Activated T-cell treated with anti-CD3 and anti-CD28 coated beads for 24 hours (primary cell): ENCODE measurements at places on chromosomes 3 and 15.
A peak's percentile ranks its signal among the peaks of the same experiment; 100 is the strongest.

DNA sequence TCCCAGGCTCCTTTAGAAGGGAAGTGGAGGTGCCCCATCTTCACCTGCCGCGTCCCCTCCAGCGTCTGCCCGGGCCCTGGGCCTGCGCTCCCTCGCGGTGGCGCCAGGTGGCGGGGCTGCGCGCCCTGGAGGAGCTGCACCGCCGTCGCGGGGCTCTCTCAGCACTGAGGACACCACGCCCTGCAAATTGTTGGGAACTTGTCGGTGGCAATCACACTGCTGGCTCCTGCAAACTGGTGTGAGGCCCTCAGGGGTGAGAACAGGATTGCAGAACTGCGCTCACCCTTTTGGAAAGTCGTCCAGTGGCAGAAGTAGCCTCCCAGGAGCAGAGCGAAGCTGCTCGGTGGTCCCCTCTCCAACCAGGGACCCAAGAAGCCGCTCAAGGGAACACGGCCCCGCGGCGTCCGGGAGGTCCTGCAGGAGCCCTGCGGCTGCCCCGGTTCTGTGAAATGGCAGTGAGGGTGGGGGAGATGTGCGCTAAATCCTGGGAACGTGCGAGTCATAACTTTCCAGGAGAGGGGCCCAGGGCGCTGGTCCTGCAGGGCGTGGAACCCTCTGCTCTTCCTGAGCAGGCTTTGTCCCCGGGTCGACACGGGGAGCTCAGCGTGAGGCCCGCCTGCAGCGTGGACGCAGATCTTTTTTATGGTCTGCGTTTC, 995 bp upstream of the LRRK1 start:
- DNase-seq = peak; percentile 68

DNA sequence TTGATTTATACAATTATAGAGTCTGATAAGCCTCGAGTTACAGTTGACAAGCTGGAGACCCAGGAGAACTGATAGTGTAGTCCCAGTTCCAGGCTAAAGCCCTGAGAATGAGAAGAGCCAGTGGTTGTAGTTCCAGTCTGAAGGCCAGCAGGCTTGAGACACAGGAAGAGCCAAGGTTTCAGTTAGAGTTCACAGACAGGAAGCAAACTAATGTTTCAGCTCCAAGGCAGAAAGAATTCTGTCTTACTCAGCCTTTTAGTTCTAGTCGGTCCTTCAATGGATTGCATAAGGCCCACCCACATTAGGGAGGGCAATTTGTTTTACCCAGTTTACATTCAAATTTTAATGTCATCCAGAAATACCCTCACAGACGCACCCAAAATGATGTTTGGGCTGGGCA, 102.7 kb downstream of the CDIN1 start:
- no peak for DNase-seq

DNA sequence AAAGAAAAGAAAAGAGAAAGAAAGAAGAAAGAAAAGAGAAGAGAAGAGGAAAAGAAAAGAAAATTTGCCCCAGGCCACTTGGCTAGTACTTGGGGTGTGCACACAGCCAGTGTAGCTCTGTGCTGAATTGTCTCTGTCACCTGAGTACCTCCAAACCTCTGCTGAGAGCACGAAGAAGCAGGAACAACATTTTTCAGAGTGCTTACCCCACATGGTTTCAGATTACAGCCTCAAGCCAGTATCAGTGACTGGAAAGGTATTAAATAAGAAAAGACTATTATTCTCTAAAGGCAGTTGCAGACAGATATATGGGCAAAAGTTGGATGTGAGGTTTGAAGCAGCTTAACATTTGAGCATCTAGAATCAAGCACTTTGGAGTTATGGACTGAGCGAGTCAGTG, 113.3 kb upstream of the PHLDB2 start:
- no peak for DNase-seq

- DNase-seq = no peak
Observed at GRCh38 chr3:60120245-60120644, 1070.4 kb upstream of the CFAP20DC start.

GRCh38 chr3:113070681-113071113, 79.9 kb downstream of the GTPBP8 start:
- no peak for DNase-seq

GRCh38 chr15:45027220-45027619, 4.2 kb downstream of the SORD start:
- DNase-seq = no peak

DNA sequence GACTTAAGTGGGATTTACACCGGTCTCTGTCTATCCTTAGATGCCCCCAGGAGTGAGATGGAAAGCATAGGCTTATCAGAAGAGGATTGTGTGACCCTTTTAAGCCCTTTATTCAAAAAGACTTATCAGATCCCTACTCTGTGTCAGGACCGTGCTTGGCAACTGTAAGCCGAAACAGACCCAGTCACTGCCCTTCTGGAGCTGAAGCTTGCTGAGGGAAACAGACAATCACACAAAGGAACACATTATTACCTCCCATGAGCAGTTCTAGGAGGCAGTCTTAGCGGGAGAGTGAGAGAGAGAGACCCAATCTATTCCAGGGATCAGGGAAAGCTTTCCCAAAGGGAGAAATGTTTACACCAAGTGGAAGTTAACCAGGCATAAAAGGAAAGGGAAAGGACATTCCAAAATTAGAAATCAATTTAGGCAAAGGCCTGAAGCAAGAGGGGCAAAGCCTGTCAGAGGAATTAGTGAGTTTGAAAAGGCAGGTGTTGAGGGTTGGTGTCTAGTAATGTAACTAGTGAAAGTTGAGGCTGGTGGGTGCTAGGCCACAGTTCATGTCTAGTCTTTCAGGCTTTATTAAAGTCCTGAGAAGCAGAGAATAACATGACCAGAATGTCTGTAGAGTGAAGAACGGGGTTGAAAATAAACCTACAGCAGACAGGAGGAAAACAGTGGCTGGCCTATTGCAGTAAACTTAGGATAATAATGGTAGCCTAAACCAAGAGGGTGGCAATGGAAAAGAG, 86.7 kb downstream of the THBS1 start:
- no peak for DNase-seq

GRCh38 chr15:75182187-75183131, 19.2 kb upstream of the C15orf39 start:
- no peak for DNase-seq

DNA sequence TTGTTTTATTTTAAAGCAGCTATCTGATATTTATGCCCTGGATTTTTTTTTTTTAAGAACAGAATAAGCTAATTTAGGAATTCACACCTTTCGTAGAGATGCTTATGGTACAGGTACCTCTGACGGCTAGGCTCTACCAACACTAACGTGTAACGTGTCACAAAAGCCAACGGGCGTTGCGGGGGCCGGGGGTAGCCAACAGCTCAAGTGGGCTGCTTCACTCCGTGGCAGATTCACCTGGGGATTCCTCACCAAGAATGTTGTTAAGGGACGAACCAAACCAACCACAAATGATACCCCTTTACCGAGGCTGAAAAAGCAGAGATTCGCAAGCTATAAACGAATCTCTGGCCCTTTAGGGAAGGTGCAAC, 1.0 kb downstream of the TMCC1 start:
- DNase-seq = no peak

DNA sequence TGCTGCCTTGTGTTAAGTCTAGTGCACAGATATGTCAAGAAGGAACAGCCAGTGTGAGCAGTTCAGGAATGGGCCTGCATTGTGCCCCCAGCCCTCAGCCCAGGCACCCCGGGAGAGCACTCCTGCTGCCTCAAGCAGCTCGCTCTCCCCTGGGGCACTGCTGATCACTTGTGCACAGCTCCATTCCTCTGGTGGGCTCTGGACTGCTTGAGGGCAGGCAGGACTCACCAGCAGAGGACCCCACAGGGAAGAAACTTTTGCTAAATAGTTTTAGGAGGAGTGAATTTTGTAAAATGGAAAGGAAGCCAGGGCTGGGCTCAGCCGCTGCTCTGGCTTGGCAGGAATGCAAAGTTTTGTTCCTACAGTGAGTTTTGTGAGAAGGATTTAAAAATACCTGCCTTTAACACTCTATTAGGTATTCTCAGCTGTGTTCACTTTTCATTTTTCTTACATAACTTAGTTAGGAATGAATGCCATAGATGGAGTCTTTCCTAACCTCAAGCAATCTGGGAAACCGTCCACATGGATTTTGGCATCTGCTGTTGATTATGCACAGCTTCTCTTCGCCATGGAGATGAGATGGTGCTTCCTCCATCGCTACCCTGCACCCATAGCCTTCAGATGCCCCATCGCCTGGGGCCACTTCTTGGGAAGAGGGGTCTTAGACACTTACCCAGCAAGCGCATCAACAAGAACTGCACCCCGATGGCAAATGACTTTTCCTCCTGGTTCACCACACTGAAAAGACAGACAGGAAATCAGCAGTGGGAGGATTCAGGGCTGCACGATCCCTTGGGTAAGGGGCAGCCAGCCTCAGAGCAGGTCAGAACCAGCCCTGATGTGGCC, 42.3 kb upstream of the RAB6B start:
- no peak for DNase-seq

DNA sequence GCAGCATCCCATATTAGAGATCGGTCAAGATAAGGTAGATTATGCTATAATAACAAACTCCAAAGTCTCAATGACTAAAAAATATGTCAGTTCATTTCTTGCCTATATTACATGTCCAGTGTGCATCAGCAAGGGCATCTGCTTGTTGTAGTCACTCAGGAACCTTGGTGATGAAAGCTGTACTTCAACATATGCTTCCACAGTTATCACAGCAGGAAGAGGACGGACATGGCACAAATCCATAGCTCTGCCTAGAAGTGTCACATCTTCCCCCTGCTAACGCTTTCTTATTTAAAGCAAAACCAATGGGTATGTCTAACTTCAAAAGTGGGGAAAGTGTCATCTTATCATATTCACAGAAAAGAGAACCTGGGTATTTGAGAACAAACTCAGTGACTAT, 20.0 kb upstream of the PIAS1 start:
- DNase-seq = no peak

DNA sequence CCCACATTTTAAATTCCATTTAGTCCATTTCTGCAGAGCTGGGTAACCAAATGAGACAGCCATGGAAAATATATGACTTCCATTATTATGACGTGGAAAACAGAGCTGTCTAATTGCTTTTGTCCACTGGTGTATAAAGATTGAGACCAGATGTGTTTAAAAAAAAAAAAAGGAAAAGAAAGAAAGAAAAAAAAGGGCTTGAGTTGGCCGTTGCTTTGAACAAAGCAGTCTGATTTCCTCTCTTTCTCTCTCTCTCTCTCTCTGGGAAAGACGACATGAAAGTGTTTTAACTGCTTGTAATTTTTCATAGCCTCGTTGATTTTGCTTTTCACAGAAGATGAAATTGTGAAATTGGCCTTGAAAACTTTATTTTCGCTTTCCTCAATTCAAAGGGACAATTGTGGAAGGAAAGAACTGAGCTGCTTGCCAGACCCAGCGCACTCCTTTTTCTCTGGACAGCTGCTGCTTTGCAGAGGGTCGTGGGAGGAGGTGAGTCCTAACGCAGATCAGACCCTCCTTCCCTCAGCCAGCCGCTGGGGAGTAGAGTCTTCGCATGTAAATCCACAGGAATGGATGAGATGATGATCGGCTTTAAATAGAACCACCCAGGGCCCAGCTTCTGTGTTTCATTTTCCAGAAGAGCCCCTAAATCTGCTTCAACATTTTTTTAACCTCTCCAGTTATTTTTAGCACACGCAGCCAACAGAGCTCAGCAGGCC, 42.8 kb upstream of the UBE2E1 start:
- no peak for DNase-seq

DNA sequence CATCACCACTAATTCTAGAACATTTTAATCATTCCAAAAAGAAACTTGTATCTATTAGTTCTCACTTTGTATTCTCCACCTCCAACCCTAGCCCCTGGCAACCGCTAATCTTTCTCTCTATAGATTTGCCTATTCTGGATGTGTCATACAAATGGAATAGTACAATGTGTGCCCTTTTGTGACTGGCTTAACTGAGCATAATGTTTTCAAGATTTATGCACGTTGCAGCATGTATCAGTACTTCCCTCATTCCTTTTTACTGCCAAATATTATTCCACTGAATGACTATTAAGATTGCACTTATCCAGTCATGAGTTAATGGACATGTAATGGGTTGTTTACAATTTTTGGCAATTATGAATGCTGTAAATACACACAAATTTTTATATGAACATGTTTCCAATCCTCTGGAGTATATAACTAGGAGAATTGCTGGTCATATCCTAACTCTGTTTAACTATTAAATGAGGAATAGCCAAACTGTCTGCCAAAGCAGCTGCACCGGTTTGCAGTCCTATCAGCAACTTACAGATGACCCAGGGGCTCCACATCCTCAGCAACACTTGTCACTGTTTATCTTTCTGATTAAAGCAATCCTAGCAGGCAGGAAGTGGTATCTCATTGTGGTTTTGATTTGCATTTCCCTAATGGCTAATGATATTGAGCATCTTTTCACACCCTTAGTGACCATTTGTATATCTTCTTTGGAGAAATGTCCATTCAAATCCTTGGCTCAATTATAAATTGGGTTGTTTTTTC, 42.9 kb downstream of the DCUN1D1 start:
- no peak for DNase-seq

DNA sequence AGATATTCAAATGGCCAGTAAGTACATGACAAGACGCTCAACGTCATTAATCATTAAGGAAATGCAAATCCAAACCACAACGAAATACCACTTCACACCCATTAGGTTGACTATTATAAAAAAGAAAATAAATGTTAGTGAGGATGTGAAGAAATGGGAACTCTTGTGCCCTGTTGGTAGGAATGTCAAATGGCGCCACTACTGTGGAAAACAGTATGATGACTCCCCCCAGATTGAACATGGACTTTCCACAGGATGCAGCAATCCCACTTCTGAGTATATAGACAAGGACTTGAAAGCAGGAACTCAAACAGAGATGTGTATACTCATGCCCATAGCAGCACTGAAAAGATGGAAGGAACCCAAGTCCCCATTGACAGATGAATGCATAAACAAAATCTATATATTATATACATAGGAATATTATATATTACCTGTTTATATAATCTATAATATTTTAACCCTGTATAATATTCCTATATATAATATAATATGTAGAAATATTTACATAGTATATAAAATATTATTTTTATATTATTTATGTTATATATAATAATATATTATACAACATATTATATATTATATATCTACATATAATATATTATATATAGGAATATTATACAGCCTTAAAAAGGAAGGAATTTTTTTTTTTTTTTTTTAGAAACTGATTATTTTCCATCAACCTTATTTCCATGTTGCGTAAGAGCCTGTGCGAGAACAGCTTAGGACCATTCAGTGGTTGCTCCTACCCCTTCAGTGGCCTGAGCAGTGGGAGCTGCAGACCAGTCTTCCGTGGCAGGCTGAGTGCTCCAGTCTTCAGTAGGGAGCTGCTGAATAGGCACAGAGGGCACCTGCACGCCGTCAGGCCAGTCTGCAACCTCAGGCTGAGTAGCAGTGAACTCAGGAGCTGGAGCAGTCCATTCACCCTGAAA, 17.6 kb upstream of the PIGZ start:
- no peak for DNase-seq

- DNase-seq = no peak
Observed at GRCh38 chr3:11624704-11625375, 18.9 kb downstream of the VGLL4 start.

DNA sequence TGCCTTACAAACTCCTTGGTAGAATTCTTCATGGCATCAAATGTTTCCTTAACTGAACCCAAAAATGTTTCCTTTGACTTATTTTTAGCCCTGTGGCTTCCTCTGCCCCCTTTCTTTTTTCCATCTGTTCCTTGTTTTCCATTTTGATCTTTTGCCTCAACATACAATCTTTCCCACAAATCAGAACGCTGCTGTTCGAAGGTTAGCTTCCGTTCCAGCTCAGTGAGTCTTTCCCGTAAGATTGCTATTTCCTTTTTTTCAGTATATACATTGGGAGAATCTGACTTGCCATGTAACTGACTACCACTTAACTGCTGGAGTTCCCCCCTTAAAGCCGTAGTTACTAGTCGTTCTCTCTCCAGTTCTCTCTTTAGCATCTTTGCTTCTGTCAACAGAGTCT, 41.2 kb downstream of the PIGB start:
- no peak for DNase-seq
